ENCODE measurements at places on chromosomes 7 and 10. TPM values are rescaled to one million over a fixed set of nuclear protein-coding genes. Genes with fewer than 3 reads are reported as not detected.

APBB1IP gene
- 1.6 TPM for polyA plus RNA-seq

NEBL gene
- 0.96 TPM for polyA plus RNA-seq

HSPA12A gene
- polyA plus RNA-seq = 5.3 TPM

SGCE gene
- polyA plus RNA-seq = 146 TPM

PAPOLB gene
- polyA plus RNA-seq = 0.05 TPM

MINDY4 gene
- polyA plus RNA-seq = 5.2 TPM

GBX1 gene
- 3.1 TPM for polyA plus RNA-seq

COL28A1 gene
- 1.1 TPM for polyA plus RNA-seq

SUN3 gene
- polyA plus RNA-seq = not detected

KEL gene
- 0.87 TPM for polyA plus RNA-seq

BMPER gene
- polyA plus RNA-seq = 3.6 TPM

CALCR gene
- 11.1 TPM for polyA plus RNA-seq

SLC39A12 gene
- not detected for polyA plus RNA-seq

LEP gene
- not detected for polyA plus RNA-seq

Data from forelimb muscle (tissue), 1 donor.